HCEC 1CT (cell line): ENCODE measurements at places on chromosomes 11 and 22.

DNA sequence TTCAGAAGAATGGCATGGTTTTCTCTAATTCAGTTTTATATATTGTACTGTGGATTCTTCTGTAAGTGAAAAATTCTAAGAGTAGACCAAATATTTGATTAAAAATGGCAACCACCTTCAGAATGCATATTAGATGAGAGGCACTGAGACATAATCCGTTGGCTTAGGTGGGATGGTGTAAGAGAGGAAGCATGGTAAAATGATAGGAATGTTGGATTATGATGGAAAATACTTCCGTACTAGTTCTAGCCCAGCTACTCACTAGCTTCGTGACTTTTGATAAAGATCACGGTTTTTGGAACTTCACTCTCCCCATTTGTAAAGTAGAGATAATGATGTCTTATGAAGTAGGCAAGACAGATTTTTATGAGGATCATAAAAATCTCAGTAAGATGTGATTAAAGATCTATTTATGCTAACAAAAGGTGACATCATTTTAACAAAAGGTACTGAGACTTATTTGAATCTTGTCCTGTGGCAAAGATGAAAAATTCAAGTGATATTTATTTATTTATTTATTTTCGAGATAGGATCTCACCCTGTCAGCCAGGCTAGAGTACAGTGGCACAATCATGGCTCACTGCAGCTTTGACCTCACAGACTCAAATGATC lies 37.5 kb downstream of the UVRAG start:
- no peak for DNase-seq

DNA sequence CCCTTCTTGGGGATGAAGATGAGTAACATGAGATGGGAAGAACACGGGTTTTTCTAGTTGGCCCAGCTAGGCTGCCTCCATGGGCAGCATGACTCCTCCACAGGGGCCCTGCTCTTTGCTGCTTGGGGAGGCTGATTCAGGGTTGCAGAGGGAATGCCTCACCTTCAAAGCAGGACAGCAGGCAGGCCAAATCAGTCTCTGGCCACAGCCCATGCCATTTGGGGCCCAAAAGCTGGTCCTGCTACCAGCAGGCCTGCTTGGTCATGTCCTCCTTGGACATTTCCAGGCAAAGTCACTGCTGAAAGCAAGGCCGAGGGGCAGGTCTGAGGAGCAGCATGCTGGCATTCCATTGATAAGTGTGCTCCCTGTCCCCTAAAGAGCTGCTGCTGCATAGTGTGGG lies 13.8 kb upstream of the MAPK8IP1 start:
- no peak for DNase-seq

GRCh38 chr11:120058931-120059330 lies 79.0 kb downstream of the TRIM29 start:
- no peak for DNase-seq

- peak; percentile 26 for DNase-seq
Observed at GRCh38 chr11:129090056-129090455, 102.1 kb downstream of the ARHGAP32 start.

- no peak for DNase-seq
Observed at GRCh38 chr11:13834463-13834862, 128.1 kb upstream of the SPON1 start.

- peak; percentile 15 for DNase-seq
Observed at GRCh38 chr22:36371920-36372319, 15.8 kb downstream of the MYH9 start.
